HFFc6 (cell line): ENCODE measurements at places on chromosomes 6 and 20. TPM values are rescaled to one million over a fixed set of nuclear protein-coding genes. Genes with fewer than 3 reads are reported as not detected.

DNA sequence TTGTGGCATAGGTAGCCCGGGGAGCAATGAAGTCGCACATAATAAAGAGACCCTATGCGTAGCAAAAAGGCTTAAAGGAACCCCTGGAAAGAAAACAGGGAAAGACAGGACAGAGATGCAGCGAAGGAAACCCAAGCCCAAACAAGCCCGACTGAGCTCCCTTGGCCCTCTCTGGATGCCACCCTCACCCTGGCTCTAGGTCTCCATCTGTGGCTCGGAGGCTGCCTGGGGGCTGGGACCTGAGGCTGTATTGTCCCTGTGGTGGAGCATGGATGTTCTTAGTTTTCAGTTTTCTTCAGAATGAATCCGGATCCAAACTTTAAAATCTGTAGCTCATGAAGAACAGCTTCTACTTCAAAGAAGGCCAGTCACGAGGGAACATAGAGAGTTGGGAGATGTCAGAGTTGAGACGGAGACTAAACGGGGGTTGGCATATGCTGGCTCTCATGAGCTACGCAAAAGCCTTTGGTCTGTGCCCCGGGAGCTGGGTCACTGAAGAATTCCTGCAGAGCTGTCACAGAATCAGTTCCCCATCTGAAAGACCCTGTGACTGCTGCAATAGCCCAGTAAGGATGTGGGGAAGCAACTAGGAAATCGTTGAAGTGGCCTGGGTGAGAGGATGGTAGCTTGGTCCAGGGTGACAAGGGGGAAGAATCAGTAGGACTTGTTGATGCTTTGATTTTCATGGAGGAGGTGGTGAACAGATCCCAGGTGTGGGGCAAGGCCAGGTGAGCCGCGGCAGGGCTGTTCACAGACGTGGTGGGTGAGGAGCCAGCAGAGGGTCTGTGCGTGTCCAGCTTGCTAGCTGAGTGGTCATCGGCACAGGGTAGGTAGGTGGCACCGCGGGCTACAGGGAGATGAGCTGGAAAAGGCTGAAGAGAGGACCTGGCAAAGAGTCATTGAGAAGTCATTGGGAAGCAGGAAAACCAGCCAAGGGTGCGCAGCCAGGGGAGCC is 35.2 kb downstream of the SYNDIG1 start:
- no peak for DNase-seq

- peak; percentile 57 for DNase-seq
Measured at GRCh38 chr6:28657769-28658465, 132.2 kb downstream of the GPX5 start.

The POM121L2 gene
- total RNA-seq: not detected in 3 replicates

The GRM4 gene
- 0.07 TPM in 1 of 3 replicates, not detected in the others for total RNA-seq

DNA sequence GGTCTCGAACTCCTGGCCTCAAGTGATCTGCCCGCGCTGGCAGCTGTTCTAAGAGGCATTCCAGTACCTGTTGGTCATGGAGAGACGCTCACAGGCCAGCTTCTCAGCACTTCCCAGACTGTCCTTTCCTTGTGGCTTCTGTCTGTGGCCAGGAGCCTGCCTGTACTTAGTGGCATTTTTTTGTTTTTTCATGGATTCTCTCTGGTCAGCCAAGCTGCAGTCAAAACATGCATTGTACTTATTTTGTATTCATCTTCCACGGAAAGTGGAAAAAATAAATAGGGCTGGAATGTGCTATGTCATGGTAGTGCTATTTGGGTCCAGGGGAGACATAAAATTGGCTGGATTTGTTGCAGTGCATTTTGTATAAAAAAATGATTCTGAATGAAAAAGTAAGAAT is 29.1 kb downstream of the ZDHHC14 start:
- peak; percentile 29 for DNase-seq

The CDK19 gene
- 17.2 to 19.8 TPM (median 17.5 TPM) in 3 replicates for total RNA-seq

DNA sequence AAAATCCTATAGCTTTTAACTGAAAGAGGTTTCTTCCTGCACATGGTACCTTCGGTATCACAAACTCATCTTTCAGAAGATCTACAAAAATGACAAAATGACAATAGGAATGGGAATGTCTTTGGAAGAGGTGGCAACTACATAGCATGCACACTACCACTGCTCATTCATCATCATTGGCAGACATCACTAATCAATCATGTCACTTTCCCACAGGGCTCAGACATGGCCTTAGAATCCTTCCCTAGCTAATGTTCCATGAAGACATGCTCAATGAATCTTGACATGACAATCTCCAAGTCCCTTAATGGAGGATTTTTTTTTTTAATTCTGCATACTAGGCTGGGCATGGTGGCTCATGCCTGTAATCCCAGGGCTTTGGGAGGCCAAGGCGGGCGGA is 3.2 kb upstream of the PGC start:
- DNase-seq: no peak

- no peak for DNase-seq
Measured at GRCh38 chr6:51885957-51886356, 201.5 kb downstream of the PKHD1 start.

The PPP1R14C gene
- total RNA-seq: 0.21 TPM in 1 of 3 replicates, not detected in the others

The DEK gene
- total RNA-seq: 79.7 to 142 TPM (median 120 TPM) in 3 replicates

The SMOC2 gene
- not detected in 3 replicates for total RNA-seq

- DNase-seq: peak; percentile 50
Measured at GRCh38 chr20:58117944-58118343, 110.5 kb downstream of the ANKRD60 start.

DNA sequence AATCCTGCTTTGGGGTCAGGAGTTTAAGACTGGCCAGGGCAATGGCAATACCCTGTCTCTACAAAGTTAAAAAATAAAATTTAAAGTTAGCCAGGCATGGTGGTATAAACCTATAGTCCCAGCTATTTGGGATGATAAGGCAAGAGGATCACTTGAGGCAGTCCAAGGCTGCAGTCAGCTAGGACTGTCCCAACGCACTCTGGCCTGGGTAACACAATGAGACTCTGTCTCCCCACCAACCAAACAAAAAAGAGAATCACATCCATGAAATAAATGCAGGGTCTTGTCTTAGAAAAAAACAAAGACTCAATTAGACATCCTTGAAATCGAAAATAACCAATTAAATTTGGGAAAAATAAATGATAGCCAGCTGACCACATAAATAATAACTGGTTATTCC is 88.9 kb downstream of the PHIP start:
- no peak for DNase-seq

GRCh38 chr6:111772381-111772780 is 100.9 kb downstream of the FYN start:
- DNase-seq: no peak

The SOX18 gene
- total RNA-seq: 0.12 to 0.15 TPM in 2 of 3 replicates, not detected in the other

DNA sequence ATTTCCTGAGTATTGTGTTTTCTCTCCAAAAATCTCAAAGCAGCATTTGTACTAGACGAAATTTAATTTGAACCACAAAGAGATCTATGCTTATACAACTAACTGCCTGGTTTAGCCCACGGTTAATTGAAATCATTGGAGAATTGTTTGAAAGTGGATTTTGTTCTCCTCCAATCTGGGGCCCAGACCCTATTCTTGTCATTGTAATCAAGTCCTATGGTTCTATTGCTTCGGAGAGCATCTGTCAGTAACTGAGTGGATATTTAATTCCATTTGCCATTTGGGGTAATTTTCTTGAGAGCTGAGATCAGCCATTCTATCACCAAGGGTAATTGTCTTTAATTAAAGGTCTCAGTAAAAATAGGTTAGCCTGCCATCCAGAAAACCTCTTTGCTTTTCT is 117.0 kb upstream of the KCNG1 start:
- DNase-seq: no peak

- peak; percentile 94 for DNase-seq
Measured at GRCh38 chr20:53750827-53751619, 157.4 kb upstream of the ZNF217 start.

DNA sequence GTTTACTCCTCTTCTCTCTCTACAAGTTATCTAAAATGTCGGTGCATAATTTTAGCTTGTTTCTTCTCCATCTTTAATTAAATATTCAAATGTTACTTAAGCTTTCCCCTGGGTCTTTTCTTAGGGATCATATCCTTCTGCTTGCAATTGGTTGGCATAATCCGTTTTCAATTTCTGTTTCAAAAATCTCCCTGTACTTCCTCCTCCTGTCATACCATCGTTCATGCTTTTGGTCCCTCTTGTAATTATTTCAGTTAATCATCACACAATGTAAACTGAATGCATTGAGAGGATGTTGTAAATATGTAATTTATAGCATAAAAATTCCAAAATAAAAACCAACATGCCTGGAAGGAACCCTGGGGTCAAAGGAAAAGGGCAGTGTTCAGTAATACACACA is 189.2 kb upstream of the RAB32 start:
- DNase-seq: no peak

The MYL9 gene
- 1,117 to 1,570 TPM (median 1,251 TPM) in 3 replicates for total RNA-seq

The ZNF334 gene
- 1.3 to 1.6 TPM (median 1.5 TPM) in 3 replicates for total RNA-seq

GRCh38 chr6:54578261-54578660 is 268.3 kb upstream of the FAM83B start:
- DNase-seq: no peak
